ENCODE measurements at places on chromosomes 12 and 14.

GRCh38 chr12:3084742-3085141 lies 7.6 kb downstream of the TSPAN9 start:
- no peak for DNase-seq

DNA sequence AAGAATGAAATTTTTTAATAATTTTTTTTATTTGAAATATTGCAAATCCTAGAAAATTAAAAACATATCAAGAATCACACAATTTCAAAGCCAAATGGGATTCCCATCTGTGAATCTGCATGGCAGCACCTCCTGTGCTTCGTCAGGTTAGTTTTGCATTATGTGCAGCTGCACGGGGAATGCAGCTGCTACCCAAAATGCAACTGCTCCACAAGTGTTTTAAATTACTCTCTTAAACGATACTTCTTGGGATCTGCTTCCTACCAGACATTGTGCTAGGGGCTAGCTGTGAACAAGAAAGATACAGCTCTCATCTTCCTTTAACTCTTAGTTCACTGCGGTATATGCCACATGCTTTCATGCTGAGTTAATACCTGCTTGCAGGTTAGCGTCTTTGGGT lies 154.2 kb downstream of the CRADD start:
- DNase-seq: no peak

GRCh38 chr12:125676366-125676765 lies 611.1 kb downstream of the AACS start:
- no peak for DNase-seq

- no peak for DNase-seq
These were observed 30.5 kb downstream of the CLEC2D start for GRCh38 chr12:9699898-9700605.

- DNase-seq: no peak
These were observed 1.7 kb downstream of the B4GALNT3 start for GRCh38 chr12:461425-461824.

DNA sequence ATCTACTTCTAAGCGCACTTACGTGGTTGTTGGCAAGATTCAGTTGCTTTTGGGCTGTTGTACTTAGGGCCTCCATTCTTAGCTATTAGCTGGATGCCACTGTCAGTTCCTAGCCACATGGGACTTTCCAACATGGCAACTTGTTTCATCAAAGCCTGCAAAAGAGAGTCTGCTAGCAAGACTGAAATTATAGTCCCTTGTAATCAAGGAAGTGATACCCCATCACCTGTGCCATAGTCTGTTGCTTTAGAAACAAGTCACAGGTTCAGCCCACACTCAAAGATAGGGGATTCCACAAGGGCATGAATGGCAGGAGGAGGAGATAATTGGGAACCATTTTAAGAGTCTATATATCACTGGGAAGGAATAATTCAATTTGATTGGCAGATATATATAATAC lies 27.1 kb upstream of the SLC17A8 start:
- DNase-seq: no peak

DNA sequence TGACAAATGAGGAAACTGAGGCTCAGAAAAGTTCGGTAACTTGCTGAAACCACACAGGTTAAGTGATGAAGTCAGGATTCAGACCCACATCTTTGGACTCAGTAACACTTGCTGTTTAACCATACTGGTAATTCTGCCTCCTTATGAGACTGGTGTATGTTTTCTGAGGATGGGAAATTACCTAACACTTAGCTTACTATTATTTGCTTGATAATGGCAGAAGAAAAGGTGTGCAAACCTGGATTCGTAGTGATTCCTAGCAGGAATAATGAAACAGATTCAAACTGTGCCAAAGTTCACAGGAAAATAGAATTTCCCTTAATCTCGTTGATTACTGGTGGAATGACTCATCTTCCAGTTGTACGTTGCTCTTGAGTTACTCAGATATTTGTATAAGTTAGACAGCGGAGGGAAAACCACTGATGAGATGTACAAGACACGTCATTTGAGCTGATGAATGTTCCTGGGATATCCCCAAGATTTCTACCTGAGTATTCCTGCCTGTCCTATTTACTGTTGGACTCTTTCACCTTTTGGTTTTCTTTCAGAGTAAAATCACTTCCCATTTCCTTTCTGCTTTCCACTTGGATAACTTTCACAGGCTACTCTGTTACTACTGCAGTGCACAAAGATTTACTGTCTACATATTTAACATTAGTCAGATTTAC lies 37.5 kb downstream of the PRORP start:
- peak; percentile 78 for DNase-seq

DNA sequence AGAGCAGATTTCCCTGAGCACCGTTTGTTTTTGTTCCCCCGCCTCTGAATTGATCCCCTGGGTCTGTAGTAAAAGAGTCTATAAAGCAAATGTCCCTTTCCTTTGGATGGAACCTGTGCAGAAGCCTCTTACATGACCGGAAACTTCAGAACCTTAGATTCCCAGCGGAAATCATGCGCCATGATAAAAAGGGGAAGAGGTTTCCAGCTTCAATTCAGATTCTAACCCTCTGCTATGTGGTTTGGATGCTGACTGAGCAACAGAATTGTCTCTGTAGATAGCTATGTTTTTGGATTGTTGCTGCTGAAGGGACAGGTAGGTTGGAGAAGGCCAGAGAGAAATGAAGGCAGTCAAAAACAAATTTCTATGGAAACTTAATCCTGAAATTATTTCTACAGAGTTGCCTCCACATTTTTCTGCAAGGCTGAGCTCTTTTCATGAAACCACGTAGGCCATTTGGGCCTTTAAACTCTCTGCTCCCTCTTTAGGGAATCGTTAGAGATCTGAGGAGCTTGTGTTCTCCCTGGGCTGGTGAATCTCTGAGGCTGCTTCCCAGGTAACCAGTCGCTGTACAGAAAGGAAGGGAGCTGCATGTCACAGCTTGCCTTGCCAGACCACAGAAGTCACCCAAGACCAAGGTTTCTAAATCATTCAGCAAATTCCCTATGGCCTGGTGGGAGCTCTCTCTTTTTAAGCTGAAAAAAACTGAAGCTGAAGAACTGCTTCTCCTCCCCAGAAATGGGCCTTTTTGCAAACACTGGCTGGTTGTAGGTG lies 28.7 kb upstream of the OR10P1 start:
- DNase-seq: no peak

GRCh38 chr12:6699989-6700645 lies 498 bp downstream of the PIANP start:
- no peak for DNase-seq

GRCh38 chr14:70707138-70708038 lies 65.7 kb downstream of the TTC9 start:
- no peak for DNase-seq

- DNase-seq: no peak
These were observed 243.7 kb downstream of the PAX9 start for GRCh38 chr14:36905272-36905888.

DNA sequence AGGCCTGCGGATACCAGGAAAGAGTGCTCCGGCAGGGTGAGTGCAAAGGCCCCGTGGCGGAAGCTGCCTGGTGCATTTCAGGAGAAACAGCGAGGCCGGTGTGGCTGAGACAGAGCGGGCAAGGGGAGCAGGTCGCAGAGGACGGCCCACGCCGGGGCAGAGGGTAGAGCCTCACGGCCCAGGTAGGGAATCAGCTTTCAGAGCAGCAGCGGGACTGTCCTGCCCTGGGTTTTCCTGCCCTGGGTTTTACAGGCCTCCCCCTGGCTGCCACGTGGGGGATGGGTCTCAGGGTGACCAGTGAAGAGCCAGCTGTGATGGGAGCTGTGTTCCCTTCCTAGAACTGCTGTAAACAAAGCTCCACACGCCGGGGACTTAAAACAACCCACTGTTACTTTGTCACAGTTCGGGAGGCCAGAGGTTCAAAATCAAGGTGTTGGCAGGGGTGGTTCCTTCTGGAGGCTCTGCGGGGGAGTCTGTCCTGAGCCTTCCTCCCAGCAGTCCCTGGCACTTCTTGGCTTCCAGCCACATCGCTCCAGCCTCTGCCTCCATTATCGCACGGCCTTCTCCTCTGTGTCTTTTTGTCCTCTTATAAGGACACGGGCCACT lies 10.4 kb downstream of the NCOR2 start:
- no peak for DNase-seq

GRCh38 chr12:53333845-53334244 lies 2.3 kb downstream of the SP7 start:
- no peak for DNase-seq

- DNase-seq: peak; percentile 6
These were observed 45.6 kb downstream of the STAB2 start for GRCh38 chr12:103632554-103633216.

GRCh38 chr14:101132588-101132987 lies 229.1 kb upstream of the RTL1 start:
- DNase-seq: no peak

GRCh38 chr14:25349269-25349668 lies 299.3 kb upstream of the STXBP6 start:
- no peak for DNase-seq

- DNase-seq: no peak
These were observed 180.5 kb downstream of the PRKCH start for GRCh38 chr14:61501714-61502458.

DNA sequence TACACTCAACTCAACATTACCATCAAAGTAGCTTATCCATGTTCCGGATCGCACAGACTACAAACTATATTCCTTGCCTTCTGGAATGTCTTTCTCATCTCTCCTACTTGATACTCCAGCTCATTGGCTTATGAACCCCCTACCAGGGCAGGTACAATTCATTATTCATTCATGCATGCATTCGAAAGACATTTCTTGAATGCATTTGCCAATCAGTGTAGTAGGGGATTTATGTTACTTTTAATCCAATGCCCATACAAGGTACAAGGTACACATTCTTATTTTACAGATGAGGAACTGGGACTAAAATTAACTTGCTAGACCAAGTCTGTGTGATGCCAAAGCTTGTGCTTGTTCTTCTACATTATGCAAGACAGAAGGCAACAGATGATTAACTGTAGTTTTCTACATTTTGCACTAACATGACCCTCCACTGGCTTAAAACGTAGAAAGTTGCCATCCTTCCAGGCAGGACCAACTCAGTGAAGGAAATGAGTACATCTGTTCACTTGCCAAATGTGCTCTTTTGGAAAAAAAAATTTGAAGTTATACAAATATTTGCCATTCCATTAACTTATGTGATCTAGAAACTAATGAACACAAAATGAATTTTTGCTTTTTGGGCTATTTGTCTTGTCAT lies 53.8 kb upstream of the KCNJ8 start:
- DNase-seq: no peak

DNA sequence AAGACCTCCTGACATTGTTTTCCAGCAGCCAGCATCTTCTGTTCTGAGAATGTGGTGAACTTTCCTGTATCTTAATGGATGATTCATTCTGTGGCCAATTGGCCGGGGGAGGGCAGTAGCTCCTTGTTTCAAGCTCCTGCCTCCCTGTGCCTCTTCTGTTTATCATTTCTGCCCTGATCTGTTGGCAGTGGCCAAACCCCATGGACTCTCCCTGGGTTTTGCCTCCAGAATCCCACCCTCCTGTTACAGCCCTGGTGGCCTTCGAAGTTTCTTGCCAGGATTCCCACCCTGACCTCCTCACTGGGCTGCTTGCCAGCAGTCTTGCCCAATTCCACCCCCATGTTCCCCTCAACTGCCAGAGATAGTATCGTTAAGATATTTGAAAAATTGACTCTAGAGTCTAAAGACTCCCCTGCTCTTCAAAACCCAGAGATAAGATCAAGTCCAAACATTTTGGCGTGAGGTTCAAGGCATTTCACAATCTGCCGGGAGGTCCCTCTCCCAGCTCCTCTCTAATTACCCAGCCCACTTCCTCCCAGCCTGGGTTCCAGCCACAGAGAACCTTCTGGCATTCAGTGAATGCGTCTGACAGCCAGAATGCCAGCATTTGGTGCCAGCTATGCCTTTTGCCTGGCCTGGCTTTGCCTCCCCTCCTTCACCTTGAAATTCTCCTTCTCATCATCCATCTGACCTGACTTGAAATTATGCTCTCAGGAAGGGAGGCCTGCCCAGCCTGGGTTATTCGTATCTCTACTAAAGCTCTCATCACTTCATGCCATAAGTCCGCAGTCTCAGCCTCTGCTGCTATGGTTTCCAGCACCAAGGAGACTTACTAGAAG lies 37.7 kb upstream of the TXNRD1 start:
- peak; percentile 85 for DNase-seq

GRCh38 chr12:132646850-132647249 lies 28.3 kb downstream of the P2RX2 start:
- no peak for DNase-seq

GRCh38 chr12:77232045-77232444 lies 166.7 kb upstream of the E2F7 start:
- no peak for DNase-seq

GRCh38 chr14:68470361-68470760 lies 322.5 kb downstream of the ZFP36L1 start:
- DNase-seq: no peak

DNA sequence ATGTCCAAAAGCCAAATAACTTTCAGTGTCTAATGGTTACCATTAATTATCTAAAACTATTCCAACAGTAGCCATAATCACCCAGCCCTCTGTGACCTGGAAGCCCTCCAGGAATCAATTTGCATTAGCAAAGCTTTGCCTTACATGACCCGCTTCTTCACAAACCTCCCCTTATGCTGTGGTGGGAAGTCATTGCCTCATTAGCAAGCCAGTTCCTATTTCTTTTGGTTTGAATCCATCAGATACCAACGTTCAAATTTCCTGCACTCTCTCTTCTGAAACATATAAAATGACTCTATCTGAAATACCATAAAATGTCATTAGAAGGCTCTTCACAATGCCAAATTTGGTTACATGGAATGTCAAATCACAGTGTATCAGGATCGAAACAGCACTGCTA lies 268.3 kb upstream of the PRKD1 start:
- DNase-seq: peak; percentile 76

DNA sequence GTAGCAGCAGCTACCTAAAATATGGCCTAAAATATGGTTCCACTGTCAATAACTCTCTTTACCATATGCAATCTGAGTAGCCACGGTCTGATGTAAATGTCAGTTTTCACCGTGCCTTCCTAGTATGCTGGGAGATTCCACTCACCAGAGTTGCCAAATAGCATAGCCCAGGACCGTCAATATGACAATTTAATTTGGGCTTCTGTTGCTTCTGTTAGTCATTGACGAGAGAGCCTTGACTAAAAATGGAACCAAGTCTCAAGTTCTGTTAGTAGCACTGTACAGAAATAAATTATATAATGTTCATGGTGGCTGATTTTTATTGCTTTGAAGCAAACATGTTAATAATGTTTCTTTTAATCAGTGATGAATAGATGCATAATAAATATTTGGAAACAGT lies 348.4 kb downstream of the BCAT1 start:
- no peak for DNase-seq

- no peak for DNase-seq
These were observed 340.6 kb downstream of the PRKD1 start for GRCh38 chr14:29587046-29587445.

DNA sequence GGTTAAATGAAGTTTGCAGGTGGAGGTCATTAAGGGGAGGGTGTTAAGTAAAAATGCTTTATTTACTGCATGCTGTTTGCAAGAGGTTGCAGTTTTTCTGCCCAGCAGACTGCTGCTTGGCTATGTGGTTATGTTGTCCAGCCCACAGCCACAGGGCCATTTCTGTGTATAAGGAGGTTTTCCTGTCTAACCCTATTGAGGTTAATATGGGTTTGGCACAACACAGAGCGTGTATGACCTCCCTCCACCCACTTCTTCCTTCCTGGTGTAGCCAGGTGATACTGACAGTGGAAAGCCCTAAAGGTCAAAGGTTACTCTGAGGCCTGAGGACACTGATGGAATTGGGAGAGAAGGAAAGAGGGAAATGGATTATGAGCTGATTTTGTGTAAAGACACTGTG lies 253.7 kb upstream of the PWP1 start:
- DNase-seq: no peak

Data from retinal pigment epithelial cell (primary cell).